ENCODE measurements at places on chromosomes 1 and 21.
A peak's percentile ranks its signal among the peaks of the same experiment; 100 is the strongest.

- peak; percentile 50 for DNase-seq
Measured at GRCh38 chr1:202998836-202999750, 8.1 kb upstream of the TMEM183A start.

DNA sequence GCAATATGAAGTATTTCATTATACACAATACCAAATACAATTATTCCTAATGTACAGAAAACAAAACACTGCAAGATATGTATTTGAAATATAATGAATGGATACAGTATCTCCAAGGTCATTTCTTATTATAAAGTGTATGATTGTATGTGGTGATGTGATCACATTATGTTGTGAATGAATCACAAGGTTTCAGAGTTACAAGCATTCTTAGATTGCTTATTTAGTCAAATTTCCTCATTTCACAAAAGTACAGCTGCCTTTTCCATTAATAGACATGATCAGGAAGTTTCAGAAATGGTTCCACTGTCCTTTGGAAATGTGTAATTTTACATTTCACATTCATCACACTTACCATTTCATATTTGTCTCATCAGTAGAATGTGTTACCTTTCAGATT is 28.3 kb upstream of the NEK7 start:
- no peak for DNase-seq

DNA sequence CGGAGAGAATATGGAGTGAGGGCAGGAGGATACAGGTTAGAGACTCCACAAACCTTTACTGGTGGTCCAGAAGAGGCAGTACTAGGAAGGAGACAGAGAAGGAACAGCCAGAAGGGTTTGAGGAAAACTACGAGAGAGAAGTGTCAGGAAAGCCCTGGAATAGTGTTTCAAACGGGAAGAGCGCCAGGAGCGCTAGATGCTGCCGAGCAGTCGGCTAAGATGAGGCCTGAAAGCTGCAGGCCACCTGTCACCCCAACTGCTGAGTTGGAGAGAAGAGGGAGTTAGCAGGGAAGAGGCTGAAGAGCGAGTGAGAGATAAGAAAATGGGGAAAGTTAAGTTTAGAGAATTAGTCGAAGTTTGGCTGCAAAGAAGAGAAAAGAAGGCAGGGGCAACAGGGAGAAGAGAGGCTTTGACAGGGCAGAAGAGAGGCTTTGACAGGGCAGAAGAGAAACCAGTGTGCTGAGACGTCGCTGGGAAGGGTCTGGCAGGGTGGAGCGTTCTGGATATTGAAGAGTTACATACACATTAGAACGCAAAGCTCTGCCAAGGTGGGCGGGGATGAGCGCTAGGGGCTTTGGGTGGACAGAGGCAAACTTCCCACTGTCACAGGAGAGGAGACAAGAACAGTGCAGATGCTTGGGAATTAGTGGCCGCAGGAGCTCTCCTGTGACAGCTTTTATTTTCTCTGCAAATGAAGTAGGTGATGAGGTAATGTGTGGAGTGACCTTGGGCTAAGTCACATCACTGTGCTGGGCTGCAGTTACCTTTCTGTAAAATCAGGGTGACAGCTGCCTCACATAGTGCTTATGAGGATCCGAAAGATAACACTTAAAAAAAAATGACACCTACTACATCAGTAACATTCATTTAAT is 31.2 kb downstream of the PCSK9 start:
- DNase-seq = peak; percentile 32

- DNase-seq = no peak
Measured at GRCh38 chr1:1847061-1847850, 43.6 kb downstream of the GNB1 start.

DNA sequence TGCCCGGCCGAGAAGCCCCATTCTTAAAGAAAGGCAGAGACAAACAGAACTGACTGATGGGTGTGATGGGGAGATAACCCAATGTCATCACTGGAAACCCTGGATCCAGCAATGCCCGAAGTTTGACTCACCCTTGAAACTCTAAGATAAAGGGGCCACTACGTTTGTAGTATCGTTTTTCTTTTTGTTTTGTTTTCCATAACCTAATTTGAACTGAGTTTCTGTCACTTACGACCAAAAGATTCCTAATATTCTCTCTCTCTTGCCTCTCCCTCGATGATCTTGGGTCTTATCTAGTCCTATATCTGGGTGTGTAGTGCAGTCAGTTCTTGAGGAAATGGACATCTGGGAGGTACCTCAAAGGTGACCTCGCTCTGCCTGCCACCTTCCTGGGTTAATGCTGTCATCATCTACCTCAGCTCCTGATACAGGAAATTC is 57.8 kb upstream of the ID3 start:
- DNase-seq = no peak

- DNase-seq = no peak
Measured at GRCh38 chr1:172477216-172477615, 33.3 kb upstream of the PIGC start.

DNA sequence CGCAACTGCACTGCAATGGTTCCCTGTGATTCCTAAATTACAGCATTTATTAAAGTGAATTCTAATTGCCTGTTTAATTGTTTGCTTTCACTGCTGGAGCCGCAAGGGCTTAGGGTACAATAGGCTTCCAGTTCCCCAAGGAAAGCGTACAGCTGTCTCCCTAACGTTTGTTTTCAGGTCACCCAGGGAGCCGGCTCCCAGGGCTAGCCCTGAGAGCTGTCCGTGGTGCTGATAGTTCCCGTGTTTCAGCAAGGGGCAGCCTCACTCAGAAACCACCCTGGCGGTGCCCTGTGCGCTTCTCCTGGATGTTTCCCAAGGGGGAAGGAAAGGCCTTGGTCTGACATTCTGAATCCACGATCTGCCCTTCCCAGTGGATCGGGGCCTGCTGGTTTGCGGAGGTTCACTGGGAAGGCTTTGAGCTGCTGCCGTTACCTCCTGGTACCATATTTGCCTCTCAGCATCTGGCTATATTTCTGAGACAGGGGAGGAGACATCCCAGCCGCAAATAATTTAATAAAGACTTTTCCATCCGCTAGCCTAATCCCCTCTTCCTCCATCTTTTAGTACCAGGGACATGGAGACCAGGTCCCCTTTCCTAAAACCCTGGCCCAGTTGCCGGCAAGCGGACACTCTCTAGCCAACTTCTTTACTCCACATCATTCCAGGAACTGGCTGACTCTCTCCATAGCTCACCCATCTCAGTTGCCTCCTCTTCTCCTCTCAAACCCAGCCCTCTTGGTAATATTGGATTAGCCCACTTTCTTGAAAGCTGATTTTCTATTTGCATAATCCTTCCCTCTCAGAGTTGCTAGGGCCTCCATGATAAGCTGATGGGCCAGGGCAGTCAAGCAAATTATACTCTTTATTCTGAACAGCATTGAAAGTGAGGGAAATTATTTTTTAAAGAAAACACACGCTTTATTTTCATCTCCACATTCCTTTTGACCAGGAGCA is 149.0 kb downstream of the IGSF21 start:
- DNase-seq = no peak

DNA sequence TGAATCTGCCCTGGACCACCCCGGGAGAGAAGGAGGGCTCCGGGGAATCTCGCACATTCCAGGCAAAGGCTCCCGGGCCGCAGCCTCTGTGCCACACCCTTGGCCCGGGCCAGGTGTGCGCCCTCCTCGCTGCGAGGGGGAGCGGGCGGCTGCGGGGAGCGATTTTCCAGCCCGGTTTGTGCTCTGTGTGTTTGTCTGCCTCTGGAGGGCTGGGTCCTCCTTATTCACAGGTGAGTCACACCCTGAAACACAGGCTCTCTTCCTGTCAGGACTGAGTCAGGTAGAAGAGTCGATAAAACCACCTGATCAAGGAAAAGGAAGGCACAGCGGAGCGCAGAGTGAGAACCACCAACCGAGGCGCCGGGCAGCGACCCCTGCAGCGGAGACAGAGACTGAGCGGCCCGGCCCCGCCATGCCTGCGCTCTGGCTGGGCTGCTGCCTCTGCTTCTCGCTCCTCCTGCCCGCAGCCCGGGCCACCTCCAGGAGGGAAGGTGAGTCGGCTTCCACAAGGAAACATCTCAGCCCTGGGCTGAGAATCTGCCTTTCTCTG is at the start of gene LAMC2:
Gene LAMC2 (plus strand): TSS at position 324 of the 550 bp plus-strand sequence. CDS start 89 bp downstream, at position 413.
- no peak for DNase-seq

- no peak for DNase-seq
Measured at GRCh38 chr1:16019644-16020277, 1.9 kb upstream of the HSPB7 start.

GRCh38 chr1:89989799-89990198 is 5.1 kb upstream of the ZNF326 start:
- no peak for DNase-seq

DNA sequence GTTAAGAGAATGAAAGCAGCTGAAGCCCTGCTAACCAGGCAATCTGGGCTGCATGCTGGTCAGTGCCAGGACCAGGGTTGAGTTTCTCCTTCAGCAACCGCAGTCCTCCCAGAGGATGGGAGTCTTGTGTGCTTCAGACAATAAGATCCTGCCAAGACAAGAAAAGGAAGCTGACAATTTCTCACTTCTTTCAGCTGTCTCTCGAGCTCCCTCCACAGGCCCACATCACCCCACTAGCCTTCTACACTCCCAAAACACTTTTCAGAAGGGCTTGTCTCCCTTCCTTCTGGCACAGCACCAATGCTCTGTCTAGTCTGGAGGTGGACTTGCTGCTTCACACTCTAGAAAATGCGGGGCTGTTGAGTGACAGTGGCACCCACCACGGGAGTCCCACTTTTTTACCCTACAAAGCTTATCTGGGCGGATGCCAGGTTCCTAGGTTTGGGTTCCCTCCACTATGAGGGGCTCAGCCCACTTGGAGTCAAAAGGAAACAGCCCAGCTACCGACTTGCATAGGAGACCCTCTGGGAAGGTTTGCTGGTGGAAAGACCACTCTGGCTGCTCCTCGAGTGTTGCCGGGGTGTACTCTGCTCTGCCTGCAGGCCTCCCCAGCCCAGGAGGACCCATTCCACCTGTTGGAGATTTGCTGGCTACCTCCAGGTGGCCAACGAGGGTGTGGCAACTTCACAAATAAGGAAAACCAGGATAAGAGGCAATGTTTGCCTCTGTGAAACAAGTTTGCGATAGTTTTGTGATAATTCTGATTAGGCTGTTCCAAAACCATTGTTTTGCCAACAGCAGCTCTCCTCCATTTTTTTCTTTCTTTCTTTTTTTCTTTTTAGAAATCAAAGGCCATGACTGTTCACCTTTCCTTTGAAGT is 68.9 kb downstream of the TENT5C start:
- no peak for DNase-seq

DNA sequence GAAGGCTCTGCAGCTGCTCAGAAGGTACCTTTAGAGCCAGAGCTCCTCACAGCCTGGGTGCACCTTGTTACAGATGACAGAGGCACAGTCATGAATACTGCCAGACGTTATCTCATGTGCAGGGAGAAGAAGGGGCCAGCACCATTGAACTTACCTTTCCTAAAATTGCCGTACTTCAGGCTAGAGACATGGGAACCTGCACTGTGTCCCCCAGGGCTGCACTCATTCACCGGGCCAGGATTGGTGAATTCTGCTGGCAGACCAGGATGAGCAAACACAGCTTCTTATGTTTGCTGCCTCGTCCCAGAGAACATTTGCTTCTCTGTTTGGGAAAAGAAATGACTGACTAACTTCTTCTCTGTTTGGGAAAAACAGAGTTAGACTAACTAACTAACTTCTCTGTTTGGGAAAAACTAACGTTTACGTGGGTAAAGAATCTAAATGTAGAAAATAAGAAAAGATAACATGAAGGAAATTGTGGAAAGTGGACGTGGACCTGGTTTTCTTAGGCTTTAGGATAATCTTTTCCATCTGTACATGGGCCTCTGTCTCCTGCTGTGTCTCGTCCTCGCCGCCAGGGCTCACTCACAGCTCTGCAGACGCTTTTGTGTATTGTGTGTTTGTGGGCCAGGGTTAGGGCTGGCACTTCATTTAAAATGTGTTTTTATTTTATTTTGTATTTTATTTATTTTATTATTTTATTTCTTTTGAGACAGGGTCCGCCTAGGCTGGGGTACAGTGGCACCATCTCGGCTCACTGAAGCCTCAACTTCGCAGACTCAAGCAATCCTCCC is 9.9 kb downstream of the OBSCN start:
- DNase-seq = no peak

DNA sequence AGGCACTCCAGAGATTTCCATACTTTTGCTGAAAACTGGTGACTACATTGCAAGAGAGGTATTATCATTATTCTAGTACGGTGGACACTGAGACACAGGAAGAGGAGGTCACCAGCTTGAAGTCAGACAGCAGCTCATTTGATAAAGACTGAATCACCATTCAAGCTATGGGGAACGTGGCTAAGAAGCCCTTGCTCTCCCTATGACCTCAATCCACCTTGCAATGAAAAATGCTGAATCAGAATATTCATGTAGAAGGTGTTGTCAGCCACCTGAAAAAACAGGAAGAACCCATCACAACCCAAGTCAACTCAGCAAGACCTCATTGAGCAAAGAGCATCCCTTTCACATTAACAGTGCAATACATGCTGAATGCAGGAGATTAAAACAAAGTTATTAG is 59.0 kb upstream of the FGGY start:
- no peak for DNase-seq

DNA sequence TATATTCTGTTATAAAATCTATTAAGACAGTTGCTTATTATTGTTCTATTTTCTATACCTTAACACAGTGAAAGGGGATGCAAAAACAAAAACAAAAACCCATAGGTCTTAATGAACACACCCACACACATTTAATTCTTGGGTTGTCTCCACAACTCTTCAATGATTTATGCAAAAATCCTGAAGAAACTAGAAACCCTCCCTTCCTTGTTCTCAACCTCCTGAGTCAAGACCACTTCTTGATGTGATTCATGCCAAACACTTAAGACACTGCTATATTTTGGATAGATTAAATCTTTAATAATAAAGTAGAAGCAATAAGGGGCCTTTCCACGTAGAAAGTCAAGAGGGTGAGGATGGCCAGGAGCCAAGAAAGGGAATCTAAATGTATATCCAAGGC is 23.4 kb downstream of the SCAF4 start:
- DNase-seq = no peak

GRCh38 chr1:6292102-6292501 is 31.2 kb upstream of the GPR153 start:
- DNase-seq = no peak

DNA sequence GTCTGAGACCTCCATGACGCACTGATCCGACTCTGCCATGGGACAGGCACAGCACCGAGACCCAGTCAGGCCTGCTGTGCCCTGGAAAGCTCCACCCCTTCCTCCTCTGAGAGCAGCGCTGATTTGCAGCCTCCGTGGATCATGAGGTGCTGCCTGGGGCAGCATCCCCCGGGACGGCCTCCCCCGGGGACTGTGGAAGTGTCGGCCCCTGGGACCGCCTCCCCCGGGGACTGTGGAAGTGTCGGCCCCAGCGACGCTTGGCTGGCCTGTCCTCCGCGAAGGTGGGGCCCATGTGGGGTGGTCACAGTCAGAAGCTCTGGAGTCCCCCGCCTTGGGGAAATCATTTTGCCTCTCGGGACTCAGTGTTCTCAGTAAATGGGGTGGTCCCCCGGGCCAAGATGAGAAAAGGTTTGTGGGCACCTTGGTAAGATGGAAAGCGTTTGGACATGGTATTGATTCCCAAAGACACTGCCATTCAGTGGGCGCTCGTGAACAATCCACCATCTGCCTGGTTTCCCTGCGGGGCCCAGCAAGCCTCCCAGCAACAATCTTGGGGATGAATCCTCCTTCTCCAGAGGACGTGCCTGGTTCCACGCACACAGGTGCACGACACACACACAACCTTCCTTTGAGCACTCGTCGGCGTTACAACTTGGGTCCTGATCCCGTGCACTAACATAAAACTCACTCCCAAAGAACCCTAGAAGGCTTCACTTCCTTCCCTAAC is 3.0 kb downstream of the TFF2 start:
- DNase-seq = no peak
